Fibroblast of mammary gland (primary cell): ENCODE measurements at places on chromosomes 13 and 19.
A peak's percentile ranks its signal among the peaks of the same experiment; 100 is the strongest.

GRCh38 chr19:51020988-51021651, 1.6 kb upstream of the KLK10 start:
- peak; percentile 58 for DNase-seq

- DNase-seq: no peak
These were observed 8.9 kb upstream of the MAB21L1 start for GRCh38 chr13:35485424-35485823.

- no peak for DNase-seq
These were observed 149.0 kb upstream of the SOX1 start for GRCh38 chr13:111917901-111918300.

DNA sequence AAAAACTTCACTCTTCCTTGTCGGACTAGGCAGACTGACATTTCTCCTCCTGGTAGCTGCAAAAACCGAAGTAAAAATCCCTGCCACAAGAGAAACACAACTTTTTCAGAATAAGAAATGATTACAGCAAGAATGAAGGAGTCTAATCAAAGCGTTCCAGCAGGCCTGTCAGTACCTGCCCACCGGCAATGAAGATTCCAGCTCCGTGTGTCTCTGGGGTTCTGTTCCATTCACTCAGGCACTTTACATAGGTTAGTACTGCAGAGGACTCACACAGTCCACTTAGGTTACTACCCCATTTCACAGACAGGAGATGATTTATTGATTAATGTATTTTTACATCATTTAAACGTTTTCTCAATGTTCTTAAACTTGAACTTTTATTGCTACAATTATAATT, 275.5 kb downstream of the NHLRC3 start:
- DNase-seq: no peak

DNA sequence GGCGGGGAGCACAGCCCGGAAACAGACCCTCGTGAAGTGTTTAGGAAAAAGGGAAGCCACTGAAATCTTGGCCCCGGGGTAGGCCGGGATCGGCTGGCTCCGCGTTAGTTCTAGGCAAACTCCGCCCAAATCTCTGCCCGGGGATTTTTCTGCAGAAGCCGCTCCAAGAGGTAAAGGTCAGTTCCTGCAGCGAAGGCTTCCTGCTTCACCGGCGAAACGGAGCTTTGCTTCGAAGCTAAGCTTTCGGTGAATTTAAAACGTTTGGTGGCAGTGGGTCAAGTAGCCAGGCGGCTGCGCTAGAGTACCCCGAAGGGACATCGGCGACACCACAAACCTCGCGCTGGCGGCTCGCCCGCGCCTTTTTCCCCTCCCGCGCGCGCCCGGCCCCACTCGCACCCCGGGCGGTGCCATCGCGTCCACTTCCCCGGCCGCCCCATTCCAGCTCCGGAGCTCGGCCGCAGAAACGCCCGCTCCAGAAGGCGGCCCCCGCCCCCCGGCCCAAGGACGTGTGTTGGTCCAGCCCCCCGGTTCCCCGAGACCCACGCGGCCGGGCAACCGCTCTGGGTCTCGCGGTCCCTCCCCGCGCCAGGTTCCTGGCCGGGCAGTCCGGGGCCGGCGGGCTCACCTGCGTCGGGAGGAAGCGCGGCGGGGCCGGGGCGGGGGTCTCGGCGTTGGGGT, 441 bp downstream of the GJB2 start:
- peak; percentile 32 for DNase-seq

DNA sequence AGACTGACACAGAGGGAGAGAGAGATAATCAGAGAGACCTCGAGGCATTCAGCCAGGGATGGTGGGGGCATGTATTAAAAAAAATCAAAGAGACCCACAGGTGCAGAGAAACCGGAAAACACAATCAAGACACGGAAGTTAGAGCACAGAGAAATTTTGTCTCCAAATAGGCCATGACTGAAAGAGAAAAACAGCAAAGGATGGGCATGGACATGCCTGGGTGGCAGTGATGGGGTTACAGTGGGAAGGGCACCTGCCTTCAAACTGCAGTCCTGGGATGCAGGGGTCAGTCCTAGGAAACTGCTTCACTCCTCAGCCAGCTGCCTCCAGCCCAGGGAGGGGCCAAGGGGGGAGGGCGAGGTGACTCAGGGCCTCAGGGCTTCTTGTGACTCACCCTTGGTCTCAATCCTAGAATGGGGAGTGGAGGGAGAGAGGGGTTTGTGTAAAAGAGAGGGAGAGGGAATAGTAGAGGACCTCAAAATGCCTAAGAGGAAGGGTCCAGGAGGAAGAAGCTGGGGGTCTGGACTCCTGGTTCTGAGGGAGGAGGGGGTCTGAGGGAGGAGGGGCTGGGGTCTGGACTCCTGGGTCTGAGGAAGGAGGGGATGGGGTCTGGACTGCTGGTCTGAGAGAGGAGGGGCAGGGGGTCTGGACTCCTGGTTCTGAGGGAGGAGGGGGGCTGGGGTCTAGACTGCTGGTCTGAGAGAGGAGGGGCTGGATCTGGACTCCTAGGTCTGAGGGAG, 3.6 kb upstream of the KCNN4 start:
- DNase-seq: peak; percentile 89

DNA sequence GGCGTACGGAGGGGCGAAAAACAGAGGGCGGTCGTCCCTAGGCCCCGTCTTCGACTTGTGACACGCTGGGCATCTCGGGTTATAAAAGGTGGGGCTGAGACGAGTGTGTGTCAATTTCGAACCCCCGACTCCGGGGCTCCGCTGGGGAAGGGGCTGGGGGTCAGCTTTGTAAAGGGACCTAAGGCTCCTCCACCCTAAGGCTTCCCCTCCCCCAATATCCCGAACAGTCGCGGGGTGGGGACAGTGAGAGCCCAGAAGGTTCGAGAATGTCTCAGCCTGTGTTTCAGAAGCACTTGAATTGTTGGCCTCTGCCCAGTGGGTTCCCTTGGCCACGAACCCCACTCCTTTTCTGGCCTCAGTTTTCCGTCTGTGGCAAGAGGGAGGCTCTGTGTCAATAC, 450 bp downstream of the SELENOW start:
- DNase-seq: peak; percentile 27

DNA sequence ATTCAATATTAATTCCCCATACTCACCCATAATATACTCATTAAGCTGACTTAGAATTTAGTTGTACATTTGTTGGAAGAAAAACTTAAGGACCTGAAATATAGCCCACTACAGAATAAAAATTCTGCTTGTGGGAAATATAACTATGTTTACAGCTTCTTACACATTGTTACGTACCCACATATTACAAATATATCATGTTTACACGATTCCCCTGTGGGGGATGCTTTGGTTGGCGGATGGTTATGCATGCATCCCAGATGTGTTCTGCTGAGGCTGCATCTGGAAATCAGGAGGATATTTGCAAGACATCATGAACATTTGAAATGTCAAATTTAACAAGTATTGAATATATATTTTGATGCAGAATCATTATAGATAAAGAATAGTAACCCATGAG, 79.5 kb upstream of the KL start:
- DNase-seq: no peak

DNA sequence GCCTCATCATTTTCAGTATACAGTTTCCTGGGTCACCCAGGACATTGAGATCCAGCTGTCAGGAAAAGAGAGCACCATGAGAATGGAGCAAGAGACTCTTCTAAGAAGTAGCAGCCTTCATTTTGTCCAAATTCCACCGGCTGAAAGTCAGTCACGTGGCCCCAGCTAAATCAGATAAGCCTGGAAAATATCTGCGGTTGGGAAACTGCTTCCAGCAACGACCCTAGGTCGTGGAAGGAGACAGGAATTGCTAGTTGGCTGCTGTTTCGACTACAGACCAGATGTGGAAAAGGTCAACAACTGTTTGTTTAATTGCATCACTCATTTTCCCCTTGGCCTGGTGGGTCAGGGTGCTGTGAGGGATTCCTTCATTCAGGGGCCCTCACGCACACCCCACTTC, 107.0 kb downstream of the ZNF536 start:
- DNase-seq: no peak
